ENCODE measurements at places on chromosomes 3 and 15.

DNA sequence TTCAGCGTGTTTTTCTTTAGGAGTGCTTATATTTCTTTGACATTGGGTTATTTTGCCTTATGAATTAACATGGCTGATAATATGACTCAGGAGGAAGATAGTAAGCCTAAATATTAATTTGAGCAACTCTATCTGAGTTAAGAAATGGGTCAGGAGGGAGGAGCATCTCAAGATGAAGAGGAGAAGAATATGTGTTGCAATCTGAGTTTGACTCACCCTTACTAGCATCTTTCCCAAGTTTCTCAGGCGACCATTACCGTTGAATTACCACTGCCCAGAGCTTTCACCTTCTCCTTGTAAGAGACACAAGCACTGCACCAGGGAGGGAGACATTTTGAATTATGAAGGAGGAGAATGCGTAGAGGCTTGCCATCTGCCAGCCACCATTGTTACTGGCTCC is 138.3 kb upstream of the MYRIP start:
- no peak for DNase-seq

GRCh38 chr15:85312929-85313331 is 67.5 kb upstream of the AKAP13 start:
- no peak for DNase-seq

- DNase-seq: no peak
Observed at GRCh38 chr3:147355084-147355752, 51.1 kb downstream of the ZIC4 start.

GRCh38 chr3:134064081-134064480 is 34.4 kb upstream of the SLCO2A1 start:
- no peak for DNase-seq

DNA sequence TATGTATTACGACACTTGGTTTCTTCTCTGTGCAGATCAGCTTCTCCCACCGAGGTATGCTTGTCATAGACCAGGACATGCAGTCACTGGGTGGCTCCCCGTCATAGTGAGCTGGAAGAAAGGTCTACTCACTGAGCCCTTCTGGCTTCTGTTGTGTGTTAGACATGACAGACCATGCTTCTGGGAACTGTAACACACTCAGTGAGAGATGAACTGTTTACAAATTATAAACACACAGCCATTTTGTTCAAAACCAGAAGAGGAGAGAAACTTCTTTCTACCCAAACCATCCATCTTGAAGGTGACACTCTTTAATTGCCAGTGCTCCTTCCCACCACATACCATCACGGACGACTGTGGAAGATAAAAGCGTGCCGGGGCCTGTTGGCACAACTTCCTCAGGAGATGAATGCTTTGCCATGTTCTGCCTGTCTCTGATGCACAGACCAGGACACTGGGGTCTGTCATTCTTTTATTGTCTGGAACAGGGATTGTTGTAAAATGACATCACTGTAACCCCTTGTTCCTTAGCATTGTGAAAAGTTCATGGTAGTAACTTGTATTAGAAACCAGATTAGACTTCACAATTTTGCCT is 214.3 kb downstream of the MCTP2 start:
- DNase-seq: no peak

DNA sequence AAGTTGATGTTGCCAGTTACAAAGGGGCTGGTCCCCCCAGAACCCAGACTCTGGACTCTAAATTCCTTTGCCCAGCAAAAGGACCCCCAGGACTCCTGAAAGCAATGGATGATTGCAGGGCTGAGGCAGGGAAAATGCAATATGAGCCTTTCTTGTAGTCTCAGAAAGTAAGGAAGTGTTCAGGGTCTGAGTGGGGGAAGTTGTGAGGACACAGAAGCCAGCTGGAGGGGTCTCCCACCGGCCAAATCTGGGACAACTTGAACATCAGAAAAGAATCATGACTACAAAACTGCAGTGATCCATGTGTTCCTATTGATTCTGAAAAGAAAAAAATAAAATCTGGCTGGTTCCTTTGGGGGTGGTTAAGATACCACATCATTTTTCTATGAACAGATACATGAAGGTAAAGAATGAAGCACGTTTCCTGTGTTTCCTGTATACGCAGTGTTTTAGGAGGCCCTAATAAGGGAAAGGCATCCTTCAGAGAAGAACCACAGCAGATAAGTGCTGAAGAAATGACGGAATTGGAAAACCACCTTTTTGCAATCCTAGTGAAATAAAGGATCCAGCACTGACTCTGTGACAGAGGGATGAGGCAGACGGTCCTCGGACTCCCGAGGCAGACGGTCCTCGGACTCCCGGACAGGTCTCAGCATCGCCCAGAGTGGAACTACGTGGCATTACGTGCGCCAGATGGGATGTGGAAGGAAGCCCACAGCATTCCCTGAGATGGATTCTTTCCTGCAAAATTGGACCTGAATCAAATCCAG is 22.2 kb upstream of the GRIP2 start:
- DNase-seq: no peak

DNA sequence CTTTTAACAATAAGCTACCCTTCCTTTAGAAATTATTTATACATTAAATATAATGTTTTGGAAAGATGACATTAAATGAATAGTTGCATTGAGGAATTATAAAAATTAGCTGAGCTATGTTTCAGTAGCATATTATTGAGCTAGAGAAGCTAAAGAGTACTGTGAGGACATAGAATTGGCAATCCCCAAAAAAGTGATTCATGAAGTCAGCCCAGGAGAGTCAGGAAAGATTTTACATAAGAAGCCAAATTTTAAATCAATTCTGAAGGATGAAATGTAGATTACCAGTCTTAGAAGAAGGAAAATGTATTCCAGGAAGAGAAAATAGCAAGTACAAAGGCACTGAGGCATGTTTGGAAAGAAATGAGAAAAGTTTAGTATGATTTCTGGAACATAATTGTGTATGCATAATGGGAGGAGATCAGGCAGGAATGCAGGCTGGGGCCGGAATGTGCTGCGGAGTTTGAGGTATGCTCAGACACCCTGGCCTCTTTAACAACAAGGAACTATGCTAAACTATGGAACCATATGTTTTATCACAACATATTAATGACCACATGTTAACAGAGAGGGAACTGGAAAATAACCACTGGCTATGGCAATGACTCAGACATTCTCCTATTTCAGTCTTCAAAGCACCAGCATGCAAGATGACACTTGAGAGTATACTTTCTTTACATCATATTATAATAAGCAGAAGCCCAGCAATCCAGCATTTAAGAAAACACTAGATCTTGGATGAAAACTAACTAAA is 103.3 kb upstream of the COL8A1 start:
- no peak for DNase-seq
